ENCODE measurements at places on chromosomes 2 and 18.

DNA sequence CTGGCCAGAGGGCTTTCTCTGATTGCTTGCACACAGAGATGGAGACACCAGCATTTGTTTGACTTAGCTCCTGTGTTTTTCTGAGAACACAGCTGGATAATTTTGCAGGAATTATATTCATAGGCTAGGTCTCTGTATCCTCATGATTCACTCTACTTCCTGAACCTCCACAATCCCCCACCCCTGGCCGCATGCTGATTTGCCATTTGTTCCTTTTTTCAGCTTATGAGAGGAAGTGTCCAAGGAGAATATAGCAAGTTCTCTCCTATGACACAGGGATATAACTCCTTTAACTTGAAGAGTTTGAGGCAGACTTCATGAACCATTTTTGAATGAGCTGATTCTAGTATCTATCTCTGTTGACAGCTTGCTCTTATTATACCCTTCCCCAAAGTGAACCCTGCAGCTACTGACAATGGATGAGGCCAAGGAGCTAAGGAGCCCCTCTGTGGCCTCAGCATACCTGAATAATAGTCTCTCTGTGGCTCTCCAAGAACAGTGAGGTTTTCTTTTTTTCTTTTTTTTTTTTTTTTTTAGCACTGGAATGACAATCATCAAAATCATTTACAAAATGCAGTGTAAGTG lies 15.4 kb downstream of the CAVIN2 start:
- no peak for DNase-seq

GRCh38 chr2:237092920-237093781 lies 7.5 kb downstream of the COPS8 start:
- no peak for DNase-seq

DNA sequence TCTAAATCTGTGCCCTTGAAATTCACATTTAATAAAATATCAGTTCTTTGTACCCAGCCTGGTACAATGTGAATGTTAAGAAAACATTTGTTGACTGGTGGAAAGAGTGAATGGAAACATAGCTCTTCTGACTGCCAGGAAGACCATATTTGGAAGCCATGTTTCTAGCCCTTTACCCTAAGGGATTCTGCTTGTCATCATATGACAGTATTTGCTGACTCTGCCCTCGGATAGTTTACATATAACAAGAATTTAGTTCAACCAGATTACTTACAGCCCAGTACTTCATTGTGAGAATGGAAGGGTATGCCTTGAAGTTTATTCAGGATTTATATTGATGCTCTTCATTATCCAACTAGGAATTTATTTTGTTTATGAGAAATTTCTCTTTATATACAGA lies 13.8 kb upstream of the KCNS3 start:
- no peak for DNase-seq

- DNase-seq, result no peak
Observed at GRCh38 chr2:47811668-47812067, 28.7 kb downstream of the MSH6 start.

DNA sequence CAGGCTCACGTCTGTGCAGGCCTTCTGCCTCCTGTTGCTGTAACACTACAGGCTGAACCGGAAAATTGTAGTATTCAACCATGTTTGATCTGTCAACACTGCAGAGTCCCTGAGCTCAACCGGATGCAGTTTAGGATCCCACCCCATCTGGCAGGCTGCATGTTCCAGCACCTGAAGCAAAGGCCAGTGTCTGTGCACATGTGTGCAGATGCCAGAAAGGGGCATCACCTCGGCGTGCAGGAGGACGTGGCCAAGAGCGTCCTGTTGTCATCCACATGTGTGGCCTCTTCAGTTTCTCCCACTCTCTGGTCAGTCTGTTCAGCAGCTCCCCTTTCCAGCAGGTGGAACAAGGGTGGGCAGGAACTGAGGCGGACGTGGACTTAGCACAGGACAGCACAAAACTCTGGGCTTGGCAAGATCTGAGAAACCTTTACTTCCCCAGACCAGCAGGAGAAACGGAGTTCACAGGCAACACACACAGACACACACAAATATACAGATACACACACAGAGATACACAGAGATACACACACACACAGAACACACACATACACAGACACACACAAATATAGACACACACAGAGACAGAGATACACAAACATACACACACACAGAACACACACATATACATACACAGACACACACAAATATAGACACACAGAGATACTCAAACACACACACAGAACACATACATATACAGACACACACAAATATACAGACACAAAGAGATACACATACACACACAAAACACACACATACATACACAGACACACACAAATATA lies 111.3 kb downstream of the NDUFA10 start:
- DNase-seq, result no peak

DNA sequence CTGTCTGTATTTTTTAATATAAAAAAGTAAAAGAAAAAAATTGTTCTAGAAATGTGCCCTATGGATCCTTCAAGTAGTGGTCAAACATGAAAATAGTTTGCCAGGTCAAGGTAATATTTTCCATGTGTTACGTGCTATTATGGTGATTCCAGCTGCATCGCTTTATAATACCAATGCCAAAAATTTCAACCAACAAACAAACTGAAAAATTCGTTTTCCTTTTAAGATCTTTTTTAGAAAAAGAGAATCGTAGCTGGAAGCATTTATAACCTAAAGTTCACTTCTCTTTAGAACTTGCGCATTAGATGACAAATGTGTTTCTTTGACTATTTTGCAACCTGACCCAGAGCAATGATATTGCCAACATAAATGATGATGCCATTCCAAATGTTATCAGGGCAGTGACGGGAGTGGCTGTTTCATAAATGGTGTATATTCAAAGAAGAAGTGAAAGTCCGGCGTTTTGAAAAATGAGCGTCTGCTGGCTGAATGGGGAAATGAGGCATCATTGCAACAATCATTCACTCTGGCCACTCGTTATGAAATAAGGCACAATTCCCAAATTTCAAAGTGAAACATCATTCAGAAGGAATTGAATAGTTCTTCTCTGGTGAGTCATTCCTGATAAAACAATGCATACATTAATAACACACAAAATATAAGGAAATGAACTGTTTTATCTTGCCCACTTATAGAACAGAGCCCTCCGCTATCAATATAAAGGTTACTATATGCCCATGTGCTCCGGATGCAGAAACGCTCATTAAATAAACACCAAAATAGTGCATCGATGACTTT lies 297.4 kb downstream of the TGIF1 start:
- DNase-seq, result no peak

GRCh38 chr2:12728221-12728777 lies 11.6 kb downstream of the TRIB2 start:
- no peak for DNase-seq

DNA sequence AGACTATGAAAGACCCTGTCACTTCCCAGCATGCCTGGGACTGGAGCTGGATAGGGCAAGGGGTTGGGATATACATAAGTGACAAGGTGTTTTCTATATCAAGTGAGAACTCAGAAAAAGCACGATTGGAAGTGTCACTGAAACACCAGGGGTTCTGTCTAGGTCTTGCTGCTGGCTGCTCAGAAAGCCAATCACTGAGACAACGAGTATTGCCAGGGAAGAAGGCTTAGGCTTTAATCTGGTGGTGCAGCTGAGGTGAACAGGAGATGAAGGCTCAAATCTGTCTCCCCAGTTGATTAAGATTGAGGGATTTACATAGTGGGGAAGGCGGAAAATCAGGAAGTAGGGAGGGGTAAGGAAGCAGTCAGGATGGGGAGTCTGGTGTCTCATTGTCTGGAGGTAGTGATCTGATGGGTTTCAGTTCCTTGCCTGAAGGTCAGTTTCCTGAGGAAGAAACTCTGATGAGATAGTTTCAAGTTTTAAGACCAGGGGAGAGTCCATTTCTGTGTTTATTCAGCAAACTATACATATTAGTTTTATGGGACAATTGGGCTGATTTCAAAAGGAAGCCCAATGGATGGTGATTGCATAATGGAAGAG lies 3.5 kb upstream of the C2orf74 start:
- no peak for DNase-seq

- DNase-seq, result no peak
Observed at GRCh38 chr2:165587335-165587938, 117.9 kb downstream of the CSRNP3 start.

GRCh38 chr2:186591506-186591890 lies 1.6 kb downstream of the ITGAV start:
- DNase-seq, result no peak

DNA sequence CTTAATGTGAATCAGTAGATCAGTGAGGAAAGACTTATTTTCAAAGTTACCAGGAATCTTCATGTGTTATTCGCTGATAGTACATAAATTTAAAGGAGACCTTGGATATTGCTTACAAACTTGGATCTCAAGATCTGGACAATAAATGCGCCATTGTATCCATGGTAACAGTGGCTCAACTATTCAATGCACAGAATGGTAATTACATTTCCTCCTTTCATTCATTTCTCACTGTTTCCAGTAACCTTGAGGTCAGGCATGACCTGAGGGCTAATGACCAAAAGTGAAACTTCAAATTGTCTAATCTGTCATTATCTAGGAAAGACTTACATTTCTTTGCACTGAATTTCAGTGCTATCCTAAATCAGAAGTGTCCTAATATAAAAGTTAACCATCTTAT lies 8.1 kb downstream of the LRP2 start:
- DNase-seq, result no peak

GRCh38 chr18:48050176-48050575 lies 119.7 kb upstream of the SMAD2 start:
- DNase-seq, result no peak

DNA sequence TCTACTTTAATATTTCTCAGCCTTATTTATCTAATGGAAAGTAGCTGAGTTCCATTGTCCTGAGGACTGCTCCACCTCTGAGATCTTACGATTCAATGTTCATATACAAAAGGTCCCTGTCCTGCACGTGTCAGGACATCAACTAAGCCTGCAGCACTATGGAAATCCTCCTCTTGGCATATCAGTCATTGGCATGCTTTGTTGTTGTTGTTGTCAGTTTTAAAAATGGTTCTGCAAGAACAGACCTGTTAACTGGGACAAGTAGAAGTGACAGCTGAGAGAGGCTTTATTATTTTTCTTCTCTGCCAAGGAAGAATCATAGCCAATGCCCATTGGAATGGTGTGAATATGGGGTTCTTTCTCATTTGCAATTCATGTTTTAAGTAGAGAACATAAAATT lies 450.1 kb upstream of the PKDCC start:
- no peak for DNase-seq

- DNase-seq, result no peak
Observed at GRCh38 chr2:31555967-31556706, 24.6 kb downstream of the SRD5A2 start.

DNA sequence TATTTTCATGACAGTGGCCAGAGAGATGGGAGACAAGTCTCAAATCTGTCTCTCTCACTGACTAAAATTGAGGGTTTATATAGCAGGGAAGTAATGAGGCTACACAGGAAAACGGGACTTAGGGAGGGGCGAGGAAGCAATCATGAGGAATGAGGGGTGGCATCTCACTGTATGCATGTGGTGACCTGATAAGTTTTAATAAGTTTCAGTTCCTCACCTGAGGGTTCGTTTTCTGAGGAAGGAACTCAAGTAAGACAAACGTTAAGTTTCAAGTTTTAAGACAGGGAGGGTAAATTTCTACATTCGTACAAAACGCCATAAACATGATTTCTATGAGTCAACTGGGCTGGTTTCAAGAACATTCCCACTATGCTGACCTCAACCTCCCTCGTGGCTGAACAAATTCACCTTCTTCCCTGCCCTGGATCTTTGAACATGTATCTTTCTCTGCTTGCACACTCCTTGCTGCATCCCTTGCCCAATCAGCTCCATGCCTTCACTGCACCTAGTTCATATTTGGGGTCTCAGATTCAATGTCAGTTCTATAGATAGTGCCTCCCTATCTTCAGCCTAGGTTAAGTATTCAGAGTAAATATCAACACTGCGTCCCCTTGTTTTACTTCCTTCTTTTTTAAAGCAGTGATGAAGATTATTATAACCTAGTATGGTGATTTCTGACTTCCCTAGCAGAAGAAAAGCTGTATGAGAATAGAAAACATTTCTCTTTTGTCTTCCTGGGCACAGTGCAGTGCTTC lies 53.3 kb upstream of the CNTNAP5 start:
- no peak for DNase-seq

GRCh38 chr2:159546716-159547430 lies 69.5 kb downstream of the BAZ2B start:
- DNase-seq, result no peak

DNA sequence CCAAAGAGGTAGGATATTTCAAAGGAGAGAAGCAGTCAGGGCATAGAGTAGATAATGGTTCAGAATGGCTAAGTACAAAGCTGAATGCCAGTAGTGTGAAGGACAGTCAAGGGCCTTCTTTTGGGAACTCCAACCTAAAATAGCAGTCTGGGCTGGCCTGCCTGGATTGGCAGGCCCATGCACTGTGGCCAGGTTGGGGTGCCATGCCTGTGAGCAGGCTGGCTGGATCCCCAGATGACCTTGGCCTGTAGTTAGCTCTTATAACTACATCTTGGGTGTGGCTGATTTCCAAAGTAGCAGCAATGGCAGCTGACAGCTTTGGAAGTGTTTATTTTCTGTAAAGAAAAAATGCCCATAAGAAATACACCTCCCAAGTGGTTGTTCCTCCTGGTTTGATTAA lies 51.5 kb upstream of the ITGB6 start:
- DNase-seq, result no peak

DNA sequence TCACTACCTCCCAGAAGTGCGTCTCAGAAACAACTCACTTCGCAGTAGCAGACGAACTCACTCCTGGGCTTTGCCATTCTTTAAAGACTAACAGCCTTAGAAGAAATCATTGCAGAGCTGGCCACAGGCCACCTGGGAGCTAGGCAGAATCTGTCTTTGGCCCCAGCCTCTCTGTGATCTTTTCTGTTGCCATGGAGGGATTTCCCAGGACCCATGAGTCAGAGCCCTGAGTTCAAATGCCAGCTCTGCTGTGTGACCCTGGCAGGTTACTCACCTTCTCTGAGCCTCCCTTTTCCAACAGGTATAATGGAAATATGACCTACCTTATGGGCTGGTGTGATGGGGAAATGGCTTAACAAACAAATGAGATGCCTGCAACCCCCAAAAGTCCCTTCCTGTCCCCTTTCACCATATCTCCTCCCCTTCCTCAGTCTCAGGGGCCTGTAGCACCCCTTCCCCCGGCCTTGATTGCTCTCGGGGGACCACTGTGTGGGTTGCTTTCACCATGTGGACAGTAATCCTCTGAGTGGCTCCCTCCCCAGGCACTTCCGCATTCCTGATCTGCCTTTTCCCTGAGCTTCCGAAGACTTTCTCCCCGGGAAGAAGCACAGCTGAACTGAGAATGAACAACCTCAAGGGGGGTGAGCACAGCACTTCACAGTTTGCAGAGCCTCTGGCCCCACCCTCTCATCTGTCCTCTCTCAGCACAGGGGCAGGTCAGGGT lies 34.0 kb upstream of the SLC66A3 start:
- no peak for DNase-seq

DNA sequence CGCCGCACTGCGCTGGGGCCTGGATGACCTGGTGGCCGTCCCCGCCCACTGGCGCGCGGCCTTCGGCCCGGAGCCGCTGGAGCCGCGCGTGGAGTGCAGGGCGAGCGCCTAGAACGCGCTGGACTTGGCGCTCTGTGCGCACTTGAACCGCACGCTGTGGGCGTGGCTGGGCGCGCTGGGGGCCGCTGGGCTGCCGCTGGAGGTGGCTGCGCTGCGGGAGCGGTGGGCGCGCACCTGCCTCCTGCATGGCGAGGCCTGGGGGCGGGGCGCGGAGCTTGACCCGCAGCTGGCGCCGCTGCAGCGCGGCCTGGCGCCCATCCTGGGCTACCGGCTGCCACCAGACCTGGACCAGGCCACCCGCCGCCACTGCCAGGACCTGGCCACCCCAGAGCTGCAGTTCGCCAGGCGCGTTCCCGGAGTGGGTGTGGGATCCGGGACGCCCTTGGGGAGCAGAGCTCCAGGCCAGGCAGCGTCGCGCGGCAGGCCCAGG lies 9.9 kb downstream of the AQP12B start:
- DNase-seq, result no peak
